Thyroid gland (tissue), 4 donors: ENCODE measurements at places on chromosomes 11 and 22.

DNA sequence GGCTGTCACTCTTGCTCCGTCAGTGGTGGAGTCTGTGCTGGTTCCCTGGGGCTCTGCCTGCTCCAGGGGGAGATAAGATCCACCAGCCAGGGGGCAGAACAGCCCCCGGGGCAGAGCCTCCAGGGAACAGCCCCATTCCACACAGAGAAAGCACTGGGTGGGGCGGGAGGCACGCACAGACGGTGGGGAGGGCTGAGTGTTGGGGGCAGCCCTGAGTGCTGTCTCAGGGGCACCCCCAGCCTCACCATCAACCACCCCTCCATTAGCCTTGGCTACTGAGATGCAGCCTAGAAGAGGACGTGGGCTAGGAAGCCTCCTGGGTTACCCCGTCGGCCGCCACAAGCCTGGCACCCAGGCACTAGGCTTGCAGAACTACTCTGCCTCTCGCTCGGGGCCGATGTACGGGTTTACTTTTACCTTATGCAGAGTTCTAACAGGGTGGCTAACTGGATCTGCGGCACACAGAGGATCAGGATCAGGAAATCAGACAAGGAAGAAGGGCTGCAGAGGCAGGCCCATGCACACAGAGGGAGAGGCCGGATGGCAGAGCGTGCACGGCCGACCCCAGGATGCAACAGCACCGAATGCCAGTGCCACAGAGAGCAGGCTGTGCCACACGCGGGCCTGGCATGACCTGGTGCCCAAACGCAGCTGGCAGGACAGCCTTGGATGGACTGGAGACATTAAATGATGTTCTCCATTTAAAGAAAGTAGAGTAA, 140.5 kb downstream of the CTTN start:
- DNase-seq: no peak

DNA sequence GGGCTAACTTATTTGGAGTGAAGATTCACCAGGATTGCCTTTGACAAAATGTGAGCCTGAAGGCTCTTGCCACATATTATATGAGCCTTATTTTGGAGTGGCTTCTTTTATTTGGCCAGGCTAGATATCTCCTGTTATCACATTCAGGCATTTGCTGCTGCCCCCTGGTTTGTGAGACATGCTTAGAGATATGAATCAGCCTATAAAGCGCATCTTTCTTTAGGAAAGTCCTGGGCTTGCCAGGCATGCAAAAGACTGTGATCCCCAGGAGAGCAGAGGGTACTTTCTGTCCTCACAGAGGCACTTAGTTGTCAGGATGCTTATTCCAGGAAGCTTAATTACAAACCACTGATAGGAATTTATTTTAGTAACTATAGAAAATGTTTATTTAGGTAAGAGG, 333.3 kb downstream of the FAT3 start:
- DNase-seq: no peak

GRCh38 chr11:11440144-11440543, 87.1 kb upstream of the CSNK2A3 start:
- no peak for DNase-seq

GRCh38 chr11:38562562-38562961, 1964.5 kb upstream of the RAG2 start:
- no peak for DNase-seq

- no peak for DNase-seq
Measured at GRCh38 chr11:61516191-61516590, 7.6 kb downstream of the LRRC10B start.
